ENCODE measurements at places on chromosomes 1 and 21.

- no peak for DNase-seq
Observed at GRCh38 chr1:26362331-26362730, 8.4 kb upstream of the CRYBG2 start.

DNA sequence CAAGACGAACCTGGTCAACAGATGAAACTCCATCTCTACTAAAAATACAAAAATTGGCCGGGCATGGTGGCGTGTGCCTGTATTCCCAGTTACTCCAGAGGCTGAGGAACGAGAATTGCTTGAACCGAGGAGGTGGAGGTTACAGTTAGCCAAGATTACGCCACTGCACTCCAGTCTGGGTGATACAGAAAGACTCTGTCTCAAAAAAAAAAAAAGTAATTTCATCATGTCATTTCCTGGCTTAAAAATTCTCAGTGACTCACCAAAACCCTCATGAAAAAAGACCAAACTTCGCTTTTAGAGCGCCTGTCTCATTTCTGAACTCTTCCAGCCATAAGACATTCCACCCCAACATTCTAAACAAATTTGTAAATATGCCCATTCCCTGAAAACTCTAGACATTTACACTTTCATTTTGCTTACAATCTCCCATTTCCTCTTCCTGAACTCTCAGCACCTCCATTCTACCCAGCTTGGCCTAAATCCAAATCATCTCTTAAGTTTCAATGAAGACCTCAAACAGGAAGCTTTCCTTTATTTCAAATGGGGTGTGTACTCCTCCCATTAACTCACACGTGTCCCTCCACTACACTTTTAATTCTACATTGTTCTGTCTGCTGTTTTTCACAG, 50.5 kb upstream of the PRRC2C start:
- DNase-seq: peak; percentile 49

DNA sequence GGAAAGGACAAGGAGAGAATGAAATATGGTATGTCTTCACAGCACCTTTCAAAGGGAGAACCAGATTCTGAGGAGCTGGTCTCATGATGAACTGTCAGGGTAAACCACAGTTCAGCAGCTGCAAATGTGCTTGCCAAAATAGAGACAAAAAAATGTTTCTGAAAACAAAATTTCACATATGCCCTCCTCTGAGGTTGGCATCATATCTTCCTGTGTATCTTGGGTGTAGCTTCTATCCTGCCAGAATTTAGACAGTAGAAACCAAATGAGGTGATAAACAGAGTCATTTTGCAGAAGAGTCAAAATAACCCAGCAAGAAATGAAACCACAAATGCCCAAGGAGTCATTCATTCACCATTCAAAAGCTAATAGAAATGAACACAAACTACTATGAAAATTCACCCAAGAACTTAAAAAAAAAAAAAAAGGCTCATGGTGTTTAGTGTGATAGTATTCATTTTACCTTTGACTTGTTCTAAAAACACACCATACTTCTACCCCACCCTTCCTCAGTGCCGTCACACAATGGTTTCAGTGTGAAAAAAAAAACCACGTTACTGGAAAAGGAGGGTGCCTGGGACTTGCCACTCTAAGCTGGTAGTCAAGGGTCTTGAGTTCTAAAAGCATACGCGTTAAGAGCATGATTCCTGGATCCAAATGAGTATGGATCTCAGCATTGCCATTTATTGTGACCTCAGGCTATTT, 18.5 kb downstream of the SELL start:
- no peak for DNase-seq

GRCh38 chr1:93710499-93711453, 29.1 kb upstream of the BCAR3 start:
- DNase-seq: no peak

DNA sequence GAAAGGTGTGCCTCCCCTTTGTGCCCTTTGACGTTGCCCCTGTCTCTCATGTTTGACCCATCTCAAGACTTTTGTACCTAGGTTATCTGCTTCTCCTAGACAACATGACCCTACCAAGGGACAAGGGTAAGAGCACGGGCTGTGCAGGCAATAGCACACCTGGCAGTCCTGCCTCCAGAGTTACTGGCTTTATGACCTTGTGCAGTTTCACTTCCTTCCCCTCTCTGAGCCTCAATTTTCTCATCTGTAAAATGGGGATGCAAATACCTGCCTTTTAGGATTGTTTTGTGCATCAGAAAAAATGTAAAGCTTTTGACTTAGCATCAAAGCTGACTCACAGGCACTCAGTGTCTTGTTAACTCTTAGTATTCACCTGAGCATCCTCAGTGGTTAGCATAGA, 36.4 kb downstream of the ELK4 start:
- no peak for DNase-seq

GRCh38 chr1:77776007-77776700, 3.3 kb upstream of the MIGA1 start:
- no peak for DNase-seq

GRCh38 chr1:59057796-59058195, 239.1 kb upstream of the FGGY start:
- DNase-seq: no peak

- DNase-seq: no peak
Observed at GRCh38 chr1:156452907-156453306, 47.7 kb downstream of the MEF2D start.

DNA sequence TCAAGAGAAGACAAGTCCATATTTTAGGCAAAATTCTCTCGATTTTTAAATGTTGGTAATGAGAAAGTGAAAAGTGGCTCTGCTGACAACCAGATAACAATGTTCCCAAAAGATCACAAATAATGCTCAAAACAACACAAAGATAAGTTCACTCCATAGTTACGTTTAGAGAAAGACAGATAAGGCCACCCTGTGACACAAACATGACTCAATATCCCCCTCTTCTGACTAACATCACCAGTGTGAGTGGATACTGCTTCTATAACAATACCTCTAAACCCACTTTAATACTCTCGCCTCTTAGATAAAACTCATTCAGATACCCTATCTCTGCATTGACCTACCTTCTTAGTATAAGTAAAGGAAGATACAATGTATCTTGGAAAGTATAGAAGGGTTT, 51.2 kb upstream of the RGS7 start:
- no peak for DNase-seq

- DNase-seq: no peak
Observed at GRCh38 chr21:30152792-30153191, 13.8 kb downstream of the CLDN17 start.

- no peak for DNase-seq
Observed at GRCh38 chr1:42279055-42279454, 56.0 kb downstream of the FOXJ3 start.

All from aorta (tissue), 5 donors.